ENCODE measurements at places on chromosomes 7 and 10.

DNA sequence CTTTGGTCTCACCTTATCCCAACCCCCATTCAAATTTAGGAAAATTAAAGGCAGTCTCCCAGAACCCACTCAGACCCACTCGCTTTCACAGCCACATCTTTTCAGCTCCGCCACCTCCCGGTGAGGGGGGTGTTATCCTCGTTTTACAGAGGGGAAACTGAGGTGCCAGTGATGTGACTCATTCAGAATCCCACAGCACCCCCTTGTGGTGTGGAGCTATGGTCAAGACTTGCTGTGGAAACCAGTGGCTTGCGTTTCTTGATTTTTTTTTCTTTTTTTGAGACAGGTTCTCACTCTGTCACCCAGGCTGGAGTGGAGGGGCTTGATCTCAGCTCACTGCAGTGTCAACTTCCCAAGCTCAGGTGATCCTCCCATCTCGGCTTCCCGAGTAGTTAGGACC is 27.6 kb downstream of the SLC35G1 start:
- peak; percentile 44 for DNase-seq

GRCh38 chr10:92914478-92915325 is 66.4 kb downstream of the EXOC6 start:
- peak; percentile 68 for DNase-seq

GRCh38 chr10:21888959-21889358 is 114.6 kb downstream of the DNAJC1 start:
- DNase-seq = peak; percentile 25

GRCh38 chr7:95863-96260 is 96.5 kb upstream of the FAM20C start:
- DNase-seq = no peak

DNA sequence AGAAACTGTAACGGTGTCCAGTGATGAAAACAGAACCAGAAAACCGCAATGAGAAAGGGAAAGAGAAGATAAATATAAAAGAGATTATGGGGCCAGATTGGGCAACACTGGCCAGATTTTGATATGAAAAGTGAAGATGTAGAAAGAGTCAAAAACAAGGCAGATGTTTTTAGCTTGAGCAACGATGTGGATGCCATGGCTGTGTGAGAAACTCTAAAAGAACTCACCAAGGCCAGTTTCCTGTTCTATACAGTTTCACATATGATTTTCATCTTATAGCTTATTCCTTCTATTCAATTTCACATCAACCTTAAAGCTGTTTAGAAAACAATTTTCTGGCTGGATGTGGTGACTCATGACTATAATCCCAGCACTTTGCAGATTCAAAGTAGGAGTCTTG is 36.3 kb downstream of the CSTF2T start:
- DNase-seq = no peak

DNA sequence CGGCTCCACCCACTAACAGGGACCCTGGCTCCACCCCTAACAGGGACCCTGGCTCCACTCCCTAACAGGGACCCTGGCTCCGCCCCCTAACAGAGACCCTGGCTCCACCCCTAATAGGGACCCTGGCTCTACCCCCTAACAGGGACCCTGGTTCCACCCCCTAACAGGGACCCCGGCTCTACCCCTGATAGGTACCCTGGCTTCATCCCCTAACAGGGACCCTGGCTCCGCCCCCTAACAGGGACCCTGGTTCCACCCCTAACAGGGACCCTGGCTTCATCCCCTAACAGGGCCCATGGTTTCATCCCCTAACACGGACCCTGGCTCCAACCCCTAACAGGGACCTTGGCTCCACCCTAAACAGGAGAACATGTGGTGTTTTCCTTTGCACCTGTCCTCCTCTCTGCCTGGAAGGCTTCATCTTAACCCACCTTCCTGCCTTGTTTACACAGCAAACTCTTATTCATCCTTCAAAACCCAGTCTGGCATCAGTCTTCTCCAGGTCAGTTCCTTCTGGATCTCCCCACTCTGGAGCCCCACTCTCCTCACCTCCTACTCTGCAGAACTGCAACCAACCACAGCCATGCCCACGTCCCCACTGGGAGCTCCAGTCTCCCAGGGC is 58.0 kb downstream of the CHST15 start:
- no peak for DNase-seq

DNA sequence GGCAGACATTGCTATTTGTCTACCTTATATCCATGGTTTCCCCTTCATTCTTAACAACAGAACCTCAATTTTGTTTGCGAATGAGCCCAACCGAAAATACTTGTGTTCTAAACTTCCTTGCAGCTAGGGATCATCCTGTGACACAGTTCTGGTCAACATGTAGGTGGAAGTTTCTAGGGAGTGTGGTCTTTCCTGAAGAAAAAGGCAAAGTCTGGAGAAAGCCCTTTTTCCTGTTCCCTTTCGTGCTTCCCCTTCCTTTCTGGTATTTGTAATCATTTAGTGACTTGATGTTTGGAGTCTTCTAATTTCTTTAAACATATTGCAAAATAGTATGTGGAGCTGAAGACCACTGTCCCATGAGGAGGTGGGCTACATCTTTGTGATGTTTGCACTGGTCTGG is 2.9 kb upstream of the IFRD1 start:
- DNase-seq = no peak

DNA sequence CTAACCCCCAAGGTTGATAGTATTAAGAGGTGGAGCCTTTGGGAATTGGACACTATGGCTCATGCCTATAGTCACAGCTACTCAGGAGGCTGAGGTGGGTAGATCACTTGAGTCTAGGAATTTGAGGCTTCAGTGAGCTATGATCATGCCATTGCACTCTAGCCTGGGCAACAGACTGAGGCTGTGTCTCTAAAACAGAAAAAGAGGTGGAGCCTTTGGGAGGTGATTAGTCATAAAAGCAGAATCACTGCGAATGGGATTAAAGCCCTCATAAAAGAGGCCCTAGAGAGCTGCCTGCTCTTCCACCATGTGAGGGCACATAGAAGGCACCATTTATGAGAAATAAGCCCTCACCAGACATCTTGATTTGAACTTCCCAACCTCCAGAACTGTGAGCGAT is 81.9 kb downstream of the SKAP2 start:
- no peak for DNase-seq

GRCh38 chr10:51617576-51618235 is 81.7 kb downstream of the CSTF2T start:
- DNase-seq = no peak

DNA sequence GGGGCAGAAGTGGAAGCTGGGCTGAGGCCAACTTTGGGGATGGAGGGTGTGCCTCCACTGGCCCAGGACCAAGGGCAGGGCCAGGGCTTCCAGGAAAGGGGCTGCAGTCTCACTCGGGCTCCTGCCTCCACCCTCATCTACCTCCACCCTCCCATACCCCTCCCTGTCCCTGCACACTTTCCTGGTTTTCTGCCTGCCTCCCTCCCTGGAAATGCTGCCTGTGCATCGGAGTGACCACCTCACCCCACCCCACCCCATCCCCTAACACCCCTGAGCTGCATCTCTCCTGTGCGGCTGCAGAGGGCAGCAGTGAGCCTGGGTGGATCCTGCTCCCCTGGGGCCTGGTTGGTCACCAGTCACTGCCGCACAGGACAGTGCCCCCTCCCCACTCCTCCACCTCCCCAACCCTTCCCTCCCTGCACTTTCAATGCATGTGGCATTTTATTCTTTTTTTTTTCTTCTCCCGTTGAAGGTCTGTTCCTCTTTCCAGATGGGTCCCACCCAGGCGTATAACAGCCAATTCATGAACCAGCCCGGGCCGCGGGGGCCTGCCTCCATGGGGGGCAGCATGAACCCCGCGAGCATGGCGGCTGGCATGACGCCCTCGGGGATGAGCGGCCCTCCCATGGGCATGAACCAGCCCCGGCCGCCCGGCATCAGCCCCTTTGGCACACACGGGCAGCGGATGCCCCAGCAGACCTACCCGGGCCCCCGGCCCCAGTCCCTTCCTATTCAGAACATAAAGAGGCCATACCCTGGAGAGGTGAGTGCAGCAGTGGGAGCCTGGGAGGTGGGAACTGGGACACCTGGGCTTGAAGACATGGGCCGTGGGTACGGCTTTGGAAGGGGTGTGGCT is 54.1 kb upstream of the PPIF start:
- DNase-seq = peak; percentile 42

DNA sequence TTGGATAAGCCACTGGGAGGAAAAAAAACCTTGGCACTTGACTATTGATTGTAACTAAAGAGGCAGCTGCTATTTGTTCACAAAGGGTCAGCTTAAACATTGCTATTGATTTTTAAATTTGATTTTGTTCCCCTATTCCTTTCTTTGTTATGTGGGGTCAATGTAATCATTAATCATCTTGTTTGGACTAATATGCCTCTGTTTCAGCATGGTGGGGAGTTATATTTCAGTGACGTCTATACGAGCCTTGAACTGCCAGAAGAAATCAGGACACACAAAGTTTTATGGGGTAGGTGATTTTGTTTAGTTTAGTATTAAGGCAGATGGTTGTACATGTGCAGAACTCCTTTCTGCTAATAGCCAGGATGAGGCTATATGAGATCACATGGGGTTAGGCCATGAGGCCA is 7.5 kb downstream of the AS3MT start:
- DNase-seq = no peak

- DNase-seq = no peak
Measured at GRCh38 chr7:148129023-148129422, 461.5 kb upstream of the C7orf33 start.

DNA sequence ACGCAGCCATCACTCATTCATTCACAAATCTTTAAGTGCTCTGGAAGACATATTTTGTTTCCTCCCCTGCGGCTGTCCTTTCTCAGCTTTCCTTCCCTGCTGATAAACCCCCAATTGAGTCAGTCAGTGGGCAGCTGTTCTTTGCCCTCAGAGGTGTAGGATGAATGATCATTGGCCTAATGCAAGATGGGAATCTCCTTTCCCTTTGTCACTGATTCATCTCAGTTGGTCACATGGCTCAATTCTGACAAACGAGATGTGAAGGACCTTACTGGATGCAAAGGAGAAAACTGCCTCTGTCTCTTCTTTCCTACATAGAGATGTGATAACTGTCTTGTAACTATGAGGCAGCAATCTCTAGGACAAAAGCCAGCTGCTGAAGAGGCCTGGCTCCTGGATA is 44.6 kb downstream of the COL28A1 start:
- no peak for DNase-seq

- DNase-seq = no peak
Measured at GRCh38 chr7:51019891-51020870, 237.5 kb upstream of the GRB10 start.

- no peak for DNase-seq
Measured at GRCh38 chr7:50766106-50766848, 16.4 kb downstream of the GRB10 start.

DNA sequence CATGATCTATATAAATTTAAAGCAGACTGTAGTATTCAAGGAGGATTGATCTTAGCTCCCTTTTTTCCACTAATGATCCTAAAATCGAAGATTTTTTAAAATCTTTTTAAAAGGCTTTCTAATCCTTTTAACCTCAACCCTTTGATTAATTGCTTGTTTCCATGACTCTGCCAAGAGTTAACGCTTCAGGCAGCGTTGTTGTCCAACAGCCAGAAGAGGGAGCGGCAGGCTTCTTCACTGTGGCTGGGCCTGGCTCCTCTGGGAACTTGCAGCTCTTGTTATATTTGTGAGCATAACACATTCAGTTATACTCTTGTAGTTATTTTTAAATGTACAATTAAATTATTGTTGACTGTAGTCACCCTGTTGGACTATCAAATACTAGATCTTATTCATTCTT is 26.3 kb downstream of the CRCP start:
- DNase-seq = no peak

- no peak for DNase-seq
Measured at GRCh38 chr10:59582780-59583179, 126.9 kb downstream of the SLC16A9 start.

- DNase-seq = peak; percentile 72
Measured at GRCh38 chr10:119205894-119206602, 1.3 kb upstream of the GRK5 start.

DNA sequence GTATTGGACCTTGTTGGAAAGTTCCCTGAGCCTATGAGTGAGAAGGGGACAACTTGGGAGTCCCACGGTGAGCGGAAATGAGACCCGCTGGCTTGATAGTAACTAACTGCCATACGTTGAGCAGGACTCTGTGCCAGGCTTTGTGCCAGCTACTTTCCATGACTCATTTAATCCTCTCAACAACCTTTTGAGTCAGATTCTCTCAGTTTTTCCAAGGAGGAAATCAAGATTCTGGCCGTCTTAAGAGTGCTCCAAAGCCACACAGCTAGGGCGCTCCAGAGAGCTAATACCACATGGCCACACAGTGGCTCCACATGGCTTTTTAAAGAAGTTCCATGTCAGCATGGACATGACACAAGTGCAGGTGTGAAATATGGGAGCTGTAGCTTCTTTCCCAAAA is 55.7 kb downstream of the NOD1 start:
- peak; percentile 10 for DNase-seq

- no peak for DNase-seq
Measured at GRCh38 chr7:157768198-157768597, 431.4 kb downstream of the DNAJB6 start.

GRCh38 chr10:33334805-33335550 is 511 bp upstream of the NRP1 start:
- peak; percentile 41 for DNase-seq

DNA sequence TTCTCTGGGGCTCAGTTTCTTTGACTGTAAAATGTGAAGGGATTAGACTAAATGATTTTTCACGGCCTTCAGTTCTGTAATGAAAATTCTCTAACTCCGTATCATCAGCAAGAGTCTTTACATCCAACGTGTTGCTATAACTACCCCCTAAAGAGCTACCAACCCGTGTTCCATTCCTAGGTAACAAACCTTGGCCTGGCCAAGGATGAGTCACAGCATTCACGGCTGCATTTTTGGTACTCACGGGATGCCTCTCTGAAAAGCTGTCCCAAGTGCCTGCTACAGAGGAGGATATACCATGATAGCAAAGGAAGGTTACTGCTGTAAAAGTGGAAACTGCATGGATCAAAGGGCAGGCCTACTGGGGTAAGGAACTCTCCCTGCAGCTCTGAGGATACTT is 5.9 kb downstream of the LRRC4 start:
- DNase-seq = no peak

DNA sequence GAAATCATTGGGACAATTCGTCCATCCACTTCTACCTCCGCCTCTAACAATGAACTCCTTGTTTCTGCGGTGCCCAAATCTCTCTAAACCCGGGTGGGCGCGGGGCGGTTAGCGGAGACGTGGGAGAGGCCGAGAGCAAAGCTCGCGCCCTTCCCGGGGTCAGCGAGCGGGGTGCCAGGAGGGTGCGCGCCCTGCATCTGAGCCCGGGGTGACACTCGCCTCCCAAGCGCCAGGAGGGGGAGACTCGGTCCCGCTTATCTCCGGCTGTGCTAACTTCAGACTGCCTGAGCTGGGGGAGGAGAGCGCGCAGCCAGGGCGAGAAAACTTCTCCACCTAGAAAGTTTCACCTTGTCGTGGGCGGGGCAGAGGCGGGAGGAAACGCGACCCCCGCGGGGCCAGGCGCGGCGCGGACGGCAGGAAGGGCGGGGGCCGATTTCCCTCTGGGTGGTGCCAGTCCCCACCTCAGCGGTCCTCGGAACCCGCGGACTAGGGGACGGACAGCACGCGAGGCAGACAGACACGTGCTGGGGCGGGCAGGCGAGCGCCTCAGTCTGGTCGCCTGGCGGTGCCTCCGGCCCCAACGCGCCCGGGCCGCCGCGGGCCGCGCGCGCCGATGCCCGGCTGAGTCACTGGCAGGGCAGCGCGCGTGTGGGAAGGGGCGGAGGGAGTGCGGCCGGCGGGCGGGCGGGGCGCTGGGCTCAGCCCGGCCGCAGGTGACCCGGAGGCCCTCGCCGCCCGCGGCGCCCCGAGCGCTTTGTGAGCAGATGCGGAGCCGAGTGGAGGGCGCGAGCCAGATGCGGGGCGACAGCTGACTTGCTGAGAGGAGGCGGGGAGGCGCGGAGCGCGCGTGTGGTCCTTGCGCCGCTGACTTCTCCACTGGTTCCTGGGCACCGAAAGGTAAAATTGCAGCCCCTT is at the start of gene MET:
MET (plus strand) TSS at position 516 of the 915 bp plus-strand sequence. CDS start 26,889 bp downstream, outside the sequence.
- DNase-seq = peak; percentile 74

Measured in activated CD8-positive, alpha-beta T cell treated with anti-CD3 and anti-CD28 coated beads for 36 hours (primary cell).